ENCODE measurements at places on chromosomes 1 and 21.

DNA sequence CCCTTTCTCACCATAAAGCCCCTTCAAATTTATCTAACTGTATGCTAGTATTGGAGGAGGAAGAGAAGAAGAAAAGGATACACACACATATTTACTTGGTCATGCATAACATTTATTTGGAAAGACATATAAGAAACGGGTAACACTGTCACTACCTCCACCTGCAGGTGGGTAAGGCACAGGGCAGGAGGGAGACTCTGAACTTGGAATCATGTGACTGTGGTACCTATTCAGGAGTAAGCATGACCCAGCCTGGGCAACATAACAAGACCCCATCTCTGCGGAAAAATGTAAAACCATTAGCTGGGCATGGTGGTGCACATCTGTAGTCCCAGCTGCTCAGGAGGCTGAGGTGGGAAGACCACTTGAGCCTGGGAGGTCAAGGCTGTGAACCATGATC is 1.4 kb upstream of the PADI6 start:
- DNase-seq = no peak

GRCh38 chr1:22526098-22526497 is 37.2 kb upstream of the EPHA8 start:
- DNase-seq = no peak

DNA sequence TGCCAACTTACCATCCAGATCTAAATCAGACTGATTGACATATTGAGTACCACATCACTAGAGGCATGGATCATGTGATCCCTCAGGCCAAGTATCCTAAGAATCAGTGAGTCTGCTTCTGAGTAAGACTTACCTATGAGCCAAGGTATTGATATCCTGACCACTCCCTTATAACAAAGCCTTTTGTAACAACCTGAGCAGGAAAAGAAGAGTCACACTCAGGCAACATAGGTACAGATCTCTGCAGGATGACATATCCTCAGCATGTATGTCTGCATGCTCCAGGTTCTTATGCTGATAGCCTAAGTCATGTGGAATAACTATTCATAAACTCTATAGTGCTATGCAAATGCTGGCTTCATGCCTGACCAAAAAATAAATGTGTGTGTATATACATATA is 2.3 kb upstream of the LCE1A start:
- no peak for DNase-seq

- no peak for DNase-seq
These were observed 2.8 kb upstream of the LIX1L start for GRCh38 chr1:145960468-145961108.

DNA sequence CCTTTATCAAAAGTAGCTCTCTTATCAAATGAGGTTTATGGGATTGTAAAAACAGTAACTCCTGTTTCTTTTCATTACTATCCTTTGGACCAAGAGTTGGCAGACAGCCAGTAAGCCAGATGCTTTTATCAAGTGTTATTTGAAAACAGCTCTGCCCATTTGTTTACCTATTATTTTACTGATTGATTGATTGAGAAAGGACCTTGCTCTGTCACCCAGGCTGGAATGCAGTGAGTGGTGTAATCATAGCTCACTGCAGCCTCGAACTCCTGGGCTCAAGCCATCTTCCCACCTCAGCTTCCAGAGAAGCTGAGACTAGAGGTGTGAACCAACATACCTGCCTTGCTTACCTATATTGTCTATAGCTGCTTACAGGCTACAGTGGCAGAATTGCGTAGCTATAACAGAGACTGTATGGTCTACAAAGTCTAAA is 3.6 kb downstream of the PRKAB2 start:
- no peak for DNase-seq
